ENCODE measurements at places on chromosomes 6 and 20.

GRCh38 chr6:63094947-63095346 is 116.3 kb upstream of the FKBP1C start:
- no peak for DNase-seq

GRCh38 chr20:43102394-43102793 is 87.3 kb downstream of the PTPRT start:
- DNase-seq, result no peak

DNA sequence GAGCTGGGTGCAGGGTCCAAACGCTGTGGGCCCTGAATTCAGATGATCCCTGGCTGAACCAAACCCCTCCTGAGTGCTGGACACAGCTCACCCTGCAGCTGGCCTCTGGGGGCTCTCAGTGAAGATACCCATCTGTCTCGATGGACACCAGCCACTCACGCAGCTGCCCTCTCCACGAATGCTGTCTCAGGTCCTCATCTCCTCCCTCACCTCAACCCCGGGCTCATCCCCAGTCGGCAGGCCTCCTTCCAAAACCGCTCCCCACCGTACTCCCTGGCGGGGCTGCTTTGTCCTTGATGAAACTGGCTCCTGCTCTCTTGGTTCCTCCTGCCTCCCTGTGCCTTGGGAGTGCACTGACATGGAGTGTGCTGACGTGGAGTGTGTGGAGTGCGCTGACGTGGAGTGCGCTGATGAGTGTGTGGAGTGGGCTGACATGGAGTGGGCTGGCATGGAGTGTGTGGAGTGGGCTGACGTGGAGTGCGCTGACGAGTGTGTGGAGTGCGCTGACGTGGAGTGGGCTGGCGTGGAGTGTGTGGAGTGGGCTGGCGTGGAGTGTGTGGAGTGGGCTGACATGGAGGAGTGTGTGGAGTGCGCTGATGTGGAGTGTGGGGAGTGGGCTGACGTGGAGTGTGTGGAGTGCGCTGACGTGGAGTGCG is 4.1 kb upstream of the YTHDF1 start:
- no peak for DNase-seq

GRCh38 chr6:1758076-1758679 is 148.5 kb downstream of the FOXC1 start:
- DNase-seq, result no peak

- peak; percentile 89 for DNase-seq
Observed at GRCh38 chr6:42045538-42046460, 4.5 kb upstream of the TAF8 start.

DNA sequence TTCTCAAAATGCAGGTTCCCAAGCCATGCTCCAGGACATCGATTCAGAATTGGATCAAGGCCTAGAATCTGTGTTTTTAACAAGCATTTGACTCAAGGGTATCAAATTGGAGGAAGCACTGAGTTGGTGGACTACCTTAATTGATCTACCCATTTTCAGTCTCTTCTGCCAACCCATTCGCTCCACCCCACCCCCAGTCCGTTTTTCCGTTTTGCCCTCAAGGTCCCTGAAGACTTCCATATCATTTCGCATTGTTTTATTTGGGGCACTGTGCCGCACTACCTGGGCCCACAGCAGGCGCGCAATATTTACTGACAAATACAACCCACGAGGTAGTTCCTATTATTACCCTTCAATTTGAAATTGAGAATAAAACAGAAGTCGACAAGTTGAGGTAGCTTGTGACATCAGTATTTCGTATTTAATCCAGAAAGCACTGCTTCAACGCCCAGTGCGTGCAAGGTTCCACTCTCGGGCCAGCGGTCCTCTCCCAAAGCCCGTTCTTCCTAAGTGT is 557 bp upstream of the DHX35 start:
- DNase-seq, result no peak

DNA sequence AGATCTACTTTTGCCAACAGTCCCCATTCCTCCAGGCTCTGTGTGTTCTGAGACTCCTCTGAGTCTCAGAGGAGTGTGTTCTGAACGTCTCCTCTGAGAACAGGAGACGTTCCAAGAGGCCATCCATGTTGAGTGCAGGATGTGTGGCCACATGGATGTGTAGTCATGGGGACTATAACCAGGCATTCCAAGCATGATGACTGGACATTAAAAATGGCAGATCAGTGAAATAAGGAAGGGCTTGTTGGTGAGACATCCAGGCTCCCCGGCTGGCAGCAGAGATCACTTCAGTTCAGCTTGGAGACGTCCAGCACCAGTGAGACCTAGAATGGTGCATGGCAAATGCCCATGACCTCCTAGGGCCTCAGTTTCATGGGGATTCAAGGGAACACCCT is 34.3 kb upstream of the POU5F1 start:
- DNase-seq, result no peak

DNA sequence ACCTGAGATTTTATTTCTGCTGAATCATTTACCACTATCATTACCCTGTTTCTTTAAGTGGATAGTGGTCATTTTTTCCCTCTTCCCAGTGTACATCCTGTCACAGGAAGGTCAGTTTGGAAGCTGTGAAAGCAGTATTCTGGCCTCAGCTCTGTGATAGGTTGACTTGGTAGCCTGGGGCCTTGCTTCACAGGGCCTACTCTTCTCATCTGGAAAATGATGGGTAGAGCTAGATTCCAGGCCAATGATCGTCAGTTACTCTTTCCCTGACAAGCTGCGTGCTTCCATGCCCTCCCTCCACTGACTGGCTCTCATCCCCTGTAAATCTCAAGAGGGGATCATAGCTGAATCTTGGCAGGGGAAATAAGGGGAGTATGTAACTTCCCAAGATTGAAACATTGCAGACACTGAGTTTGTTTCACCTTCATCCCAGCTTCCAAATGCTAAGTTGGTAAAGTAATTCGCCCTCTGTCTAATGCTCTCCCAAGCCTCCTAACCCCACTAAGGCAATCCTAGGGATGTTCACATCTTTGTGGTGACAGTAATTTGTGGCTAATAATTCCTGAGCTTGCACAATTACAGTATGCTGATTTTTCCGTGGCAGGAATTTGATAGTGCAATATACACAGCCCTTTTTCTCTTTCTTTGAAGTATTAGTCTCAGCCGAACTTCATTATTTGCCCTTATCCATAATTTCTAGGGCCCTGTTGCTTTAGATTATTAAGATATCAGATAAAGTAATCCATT is 51.2 kb downstream of the VAPB start:
- DNase-seq, result no peak
